NCI-H460 (cell line): ENCODE measurements at places on chromosomes 6 and 20.

DNA sequence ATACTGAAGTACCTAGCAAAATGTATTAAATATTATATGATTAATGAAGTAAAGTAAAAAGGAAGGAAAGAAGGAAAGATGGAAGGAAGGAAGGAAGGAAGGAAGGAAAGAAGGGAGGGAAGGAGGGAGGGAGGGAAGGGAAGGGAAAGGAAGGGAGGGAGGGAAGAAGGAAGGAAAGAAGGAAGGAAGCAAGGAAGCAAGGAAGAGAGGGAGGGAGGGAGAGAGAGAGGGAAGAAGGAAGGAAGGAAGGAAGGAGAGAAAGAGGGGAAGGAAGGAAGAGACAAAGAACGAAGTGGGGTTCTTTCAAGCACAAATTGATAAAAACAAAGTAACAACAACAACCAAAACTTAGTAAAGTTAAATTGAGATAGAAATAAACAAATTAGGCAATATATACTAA is 622.3 kb upstream of the ADGRB3 start:
- DNase-seq: no peak

- DNase-seq: no peak
These were observed 36.9 kb upstream of the LAMA4 start for GRCh38 chr6:112291161-112291762.

DNA sequence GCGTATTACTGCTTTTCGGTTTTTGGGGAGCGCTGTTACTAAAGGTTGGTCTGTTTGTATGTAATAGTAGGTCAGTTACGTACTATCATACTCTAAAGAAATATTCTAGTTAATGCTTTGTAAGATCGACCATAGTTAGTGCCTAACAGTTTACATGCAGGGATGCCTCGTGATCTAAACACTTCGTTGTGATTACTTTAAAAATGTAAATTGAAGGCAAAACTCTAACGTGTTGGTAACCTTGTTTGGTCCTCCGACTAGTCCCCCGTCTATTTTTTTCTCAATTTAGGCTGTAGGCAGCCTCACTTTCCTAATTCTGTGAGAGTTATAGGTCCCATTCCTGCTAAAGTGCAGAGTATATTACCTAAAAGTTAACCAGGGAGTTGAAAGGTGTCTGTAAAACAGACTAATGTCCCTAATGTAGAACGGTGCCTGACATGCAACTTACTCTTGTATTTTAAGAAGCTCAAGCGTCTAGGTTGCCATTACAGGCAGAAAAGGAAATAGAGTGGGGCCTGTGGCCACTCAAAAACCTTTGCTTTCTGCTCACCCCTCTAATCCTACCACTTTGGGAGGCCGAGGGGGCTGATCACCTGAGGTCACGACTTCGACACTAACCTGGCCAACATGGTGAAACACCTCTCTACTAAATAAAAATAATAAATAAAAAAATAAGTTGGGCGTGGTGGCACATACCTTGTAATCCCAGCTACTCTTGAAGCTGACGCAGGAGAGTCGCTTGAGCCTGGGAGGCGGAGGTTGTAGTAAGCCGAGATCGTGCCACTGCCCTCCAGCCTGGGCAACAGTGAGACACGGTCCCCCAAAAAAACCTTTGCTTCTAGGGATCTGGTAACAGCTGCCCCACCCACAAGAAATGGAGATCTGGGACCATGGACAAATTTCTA is 37.8 kb downstream of the HFE start:
- no peak for DNase-seq

DNA sequence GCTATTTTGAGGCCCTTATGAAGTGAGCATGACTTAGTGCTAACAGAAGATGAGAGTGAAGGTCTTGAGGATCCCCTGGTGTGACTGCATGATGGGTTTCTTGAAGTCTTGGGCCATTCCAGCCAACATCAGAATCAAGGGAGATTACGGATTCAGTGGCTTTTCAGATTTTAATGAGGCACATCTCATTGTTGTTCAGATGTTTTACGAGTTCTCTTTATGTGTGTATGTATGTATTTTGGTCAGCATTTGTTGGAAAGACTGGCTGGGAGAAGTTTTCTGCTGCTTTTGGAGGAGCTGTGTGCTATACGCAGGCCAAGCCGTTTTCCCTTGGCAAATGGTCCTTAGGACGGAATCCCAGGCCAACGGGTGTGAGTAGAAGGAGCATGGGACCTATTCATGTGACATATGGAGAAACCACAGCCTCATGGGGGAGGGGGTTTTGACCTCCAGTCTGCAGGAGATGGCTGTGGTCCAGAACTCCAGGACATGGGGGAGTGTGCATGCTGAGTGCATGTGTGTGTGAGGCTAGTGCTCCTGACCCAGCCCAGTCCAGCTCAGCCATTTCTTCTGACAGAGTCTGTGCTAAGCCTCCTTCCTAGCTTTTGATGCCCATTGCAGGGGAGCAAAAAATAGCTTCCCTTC is 35.3 kb downstream of the CHMP4B start:
- no peak for DNase-seq

DNA sequence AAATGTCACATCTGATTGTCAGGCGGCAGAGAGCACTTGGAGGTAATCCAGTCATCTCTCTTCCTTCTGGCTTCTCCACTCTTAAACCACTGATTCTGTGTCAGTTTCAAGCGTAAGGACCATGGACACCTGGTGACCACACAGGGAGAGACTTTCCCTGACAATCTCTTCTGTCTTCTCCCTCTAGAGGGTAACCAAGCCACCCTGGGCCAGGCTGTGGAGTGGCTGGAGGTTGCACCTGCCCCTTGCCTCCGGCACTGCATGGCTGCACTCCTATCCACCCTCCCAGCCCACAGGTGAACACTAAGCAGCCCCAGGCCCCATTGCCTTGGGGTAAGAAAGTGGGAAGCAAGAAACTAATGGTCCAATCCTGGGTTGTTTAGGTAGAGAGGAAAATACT is 78.7 kb downstream of the BFSP1 start:
- DNase-seq: no peak

DNA sequence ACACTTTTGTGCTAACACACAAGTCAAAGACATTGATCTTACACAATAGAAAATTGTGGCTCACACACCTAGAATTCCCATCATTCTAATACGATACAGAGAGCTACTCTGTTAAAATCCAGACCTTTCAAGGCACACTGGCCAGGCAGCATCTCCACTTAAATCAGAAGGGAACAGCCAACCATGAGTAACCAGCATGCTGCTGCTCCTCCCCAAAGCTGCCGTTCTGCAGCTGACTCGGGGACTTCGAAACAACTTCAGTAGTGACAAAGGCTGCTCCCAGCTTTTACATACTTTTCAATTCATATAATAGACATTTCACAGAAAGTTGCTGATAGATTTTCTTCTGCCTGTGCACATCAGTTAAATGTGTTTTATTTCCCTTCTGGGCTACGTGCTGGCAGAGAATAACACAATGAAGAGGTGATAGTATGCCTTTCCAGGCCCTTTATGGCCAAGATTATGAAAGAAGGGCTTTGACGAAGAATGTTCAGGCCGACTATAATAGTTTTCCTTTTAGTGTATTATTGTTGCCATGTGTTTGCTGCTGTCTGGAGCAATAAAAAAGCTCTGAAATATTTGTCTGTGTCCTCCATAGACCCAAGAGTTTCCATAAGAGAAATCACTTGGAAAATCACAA is 159.0 kb downstream of the GMDS start:
- DNase-seq: no peak

DNA sequence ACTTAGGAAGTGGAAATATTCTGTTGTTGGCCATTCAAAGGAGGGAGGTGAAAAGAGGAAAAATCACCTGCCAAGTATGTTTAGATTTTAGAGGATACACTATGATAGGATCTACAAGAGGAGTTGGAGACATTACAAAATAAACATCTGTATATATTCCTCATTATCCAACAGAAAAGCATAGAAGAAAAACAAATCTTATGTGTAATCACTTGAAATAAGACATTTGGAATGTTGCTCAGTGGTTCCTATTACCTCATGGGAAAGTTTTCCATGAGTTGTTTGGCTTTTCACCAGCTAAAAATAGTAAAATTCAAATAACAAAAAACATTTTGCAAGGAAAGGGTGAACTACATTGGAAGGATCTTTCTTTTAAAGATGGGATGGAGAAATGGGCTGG is 76.7 kb upstream of the CARMIL1 start:
- no peak for DNase-seq

- no peak for DNase-seq
These were observed 33.0 kb upstream of the ADGRF1 start for GRCh38 chr6:47075168-47075567.

- DNase-seq: peak; percentile 99
These were observed 223.2 kb upstream of the ECI2 start for GRCh38 chr6:4358414-4359107.

DNA sequence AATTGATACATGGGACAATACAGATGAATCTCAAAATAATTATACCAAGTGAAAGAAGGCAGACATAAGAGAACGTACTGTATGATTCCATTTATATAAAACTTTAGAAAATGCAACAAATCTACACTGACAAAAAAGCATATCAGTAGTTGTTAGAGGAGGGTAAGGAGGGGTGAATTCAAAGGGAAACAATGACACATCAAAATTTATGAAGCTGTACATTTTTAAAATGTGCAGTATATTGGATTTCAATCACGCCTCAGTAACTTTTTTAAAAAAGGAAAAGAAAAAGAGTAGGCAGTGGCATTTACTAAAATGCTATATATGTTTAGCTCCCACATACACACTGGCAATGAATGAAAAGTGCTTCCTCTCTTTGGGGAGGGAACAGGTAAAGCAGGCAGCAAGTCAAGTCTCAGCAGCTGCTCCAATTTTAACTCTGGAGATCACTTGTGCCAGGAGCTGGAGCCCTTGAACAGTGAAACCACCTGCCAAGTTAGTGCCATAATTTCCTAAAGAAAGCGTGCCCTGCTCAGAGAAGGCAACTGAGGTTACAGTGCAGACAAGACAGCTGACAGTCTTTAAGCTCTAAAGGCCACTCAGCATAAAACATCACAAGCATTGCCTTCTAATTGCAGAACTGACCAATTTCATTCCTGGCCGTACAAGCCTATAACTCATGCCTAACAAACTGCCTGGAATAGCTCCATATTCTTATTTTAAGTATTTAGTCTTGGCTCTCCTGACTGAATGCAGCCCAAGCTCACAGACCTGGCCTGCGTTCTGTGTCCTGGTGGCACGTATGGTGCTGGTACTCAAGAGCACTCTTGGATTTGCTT is 10.9 kb downstream of the FKBP1A start:
- DNase-seq: no peak

- no peak for DNase-seq
These were observed 20.4 kb upstream of the UNC93A start for GRCh38 chr6:167270499-167271311.

GRCh38 chr6:28368522-28368921 is 18.8 kb downstream of the ZKSCAN3 start:
- no peak for DNase-seq

- DNase-seq: no peak
These were observed 254.7 kb downstream of the ARHGAP18 start for GRCh38 chr6:129455126-129455769.

GRCh38 chr6:9126878-9127560 is 691.7 kb upstream of the SLC35B3 start:
- DNase-seq: peak; percentile 79

DNA sequence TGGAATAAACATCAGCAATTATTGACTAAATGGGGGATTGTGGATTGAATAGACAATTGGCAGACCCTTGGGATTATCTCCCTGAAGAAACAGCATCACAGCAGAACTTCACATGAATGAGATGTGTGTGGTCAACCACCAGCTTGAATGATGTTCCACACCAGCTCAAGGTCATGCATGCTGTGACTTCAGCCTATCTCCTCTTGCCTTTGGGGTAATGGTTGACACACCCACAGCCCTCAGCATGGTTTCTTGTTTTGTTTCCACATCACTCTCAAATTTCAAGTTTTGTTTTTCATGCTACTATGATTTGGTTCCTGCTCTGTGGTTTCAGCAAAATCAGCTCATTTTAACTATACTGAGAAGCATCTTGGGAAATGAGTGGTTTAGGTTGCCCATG is 94.3 kb downstream of the PAK5 start:
- no peak for DNase-seq

DNA sequence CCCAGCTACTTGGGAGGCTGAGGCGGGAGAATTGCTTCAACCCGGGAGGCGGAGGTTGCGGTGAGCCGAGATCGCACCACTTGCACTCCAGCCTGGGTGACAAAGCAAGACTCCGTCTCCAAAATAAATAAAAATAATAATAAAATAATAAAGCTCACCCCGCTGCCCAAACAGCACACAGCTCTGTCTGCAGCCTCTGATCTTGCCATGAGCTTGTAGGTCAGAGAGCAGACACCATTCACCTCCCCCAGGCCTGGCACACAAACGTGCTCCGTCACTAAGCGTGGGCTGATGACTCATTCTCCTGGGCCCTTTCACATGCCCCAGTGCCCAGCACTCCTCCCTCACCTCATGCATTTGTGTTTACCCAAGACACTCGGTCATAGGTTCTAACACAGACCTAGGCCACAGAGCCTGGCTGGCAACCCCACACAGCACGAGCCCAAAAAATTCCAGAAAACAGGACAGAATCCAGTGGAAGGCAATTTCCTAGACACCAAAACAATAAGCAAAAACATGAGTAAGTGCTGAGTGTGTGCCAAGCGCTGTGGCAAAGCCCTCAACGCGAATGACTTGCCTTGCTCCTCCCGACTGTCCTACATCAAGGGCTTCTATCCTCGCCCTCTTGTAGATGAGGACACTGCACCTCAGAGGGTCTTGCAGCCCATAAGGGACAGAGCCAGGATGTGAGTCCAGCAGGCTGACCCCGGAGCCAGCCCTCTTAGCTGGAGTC is 18.0 kb downstream of the ATP9A start:
- peak; percentile 95 for DNase-seq

GRCh38 chr6:36514554-36515456 is 32.5 kb downstream of the STK38 start:
- DNase-seq: no peak

DNA sequence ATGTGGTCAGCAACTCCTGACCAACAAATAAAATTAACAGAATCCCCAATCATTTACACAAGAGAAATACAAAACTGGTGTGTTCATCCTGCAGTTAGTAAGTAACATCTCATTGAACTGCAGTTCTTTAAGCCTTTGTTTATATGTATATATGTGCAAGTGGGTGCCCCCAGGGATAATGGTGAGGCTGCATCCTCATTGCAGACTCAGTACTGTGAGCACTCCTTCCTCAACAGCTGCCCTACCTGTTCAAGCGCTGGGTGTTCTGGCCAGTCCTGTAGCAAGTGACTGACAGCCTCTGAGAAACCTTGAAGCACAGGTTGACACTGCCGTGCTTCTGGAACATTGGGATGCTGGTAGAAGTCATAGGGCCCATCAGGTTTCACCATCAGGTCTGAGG is 49.8 kb upstream of the LYRM2 start:
- no peak for DNase-seq

DNA sequence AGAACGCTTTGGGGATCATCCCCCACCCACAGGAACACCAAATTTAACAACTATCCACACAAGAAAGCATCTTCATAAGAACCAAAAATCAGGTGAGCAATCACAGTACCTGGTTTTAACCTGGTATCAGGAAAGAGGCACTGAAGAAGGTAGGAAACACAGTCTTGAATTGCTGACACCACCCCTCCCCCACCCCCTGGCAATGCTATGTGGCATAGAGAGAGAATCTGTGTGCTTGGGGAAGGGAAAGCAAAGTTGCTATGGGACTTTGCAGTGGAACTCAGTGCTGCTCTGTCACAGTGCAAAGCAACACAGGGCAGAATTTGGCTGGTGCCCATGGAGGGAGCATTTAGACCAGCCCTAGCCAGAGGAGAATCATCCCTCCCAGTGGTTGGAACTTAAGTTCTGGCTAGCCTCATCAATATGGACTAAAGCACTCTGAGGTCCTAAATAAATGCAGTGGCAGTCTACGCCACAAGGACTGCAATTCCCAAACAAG is 565.5 kb downstream of the EPM2A start:
- no peak for DNase-seq

GRCh38 chr20:16397086-16397485 is 176.2 kb downstream of the KIF16B start:
- DNase-seq: no peak

- DNase-seq: no peak
These were observed 38.3 kb upstream of the SMLR1 start for GRCh38 chr6:130788954-130789353.
